ENCODE measurements at places on chromosomes 11 and 22.
A peak's percentile ranks its signal among the peaks of the same experiment; 100 is the strongest.

DNA sequence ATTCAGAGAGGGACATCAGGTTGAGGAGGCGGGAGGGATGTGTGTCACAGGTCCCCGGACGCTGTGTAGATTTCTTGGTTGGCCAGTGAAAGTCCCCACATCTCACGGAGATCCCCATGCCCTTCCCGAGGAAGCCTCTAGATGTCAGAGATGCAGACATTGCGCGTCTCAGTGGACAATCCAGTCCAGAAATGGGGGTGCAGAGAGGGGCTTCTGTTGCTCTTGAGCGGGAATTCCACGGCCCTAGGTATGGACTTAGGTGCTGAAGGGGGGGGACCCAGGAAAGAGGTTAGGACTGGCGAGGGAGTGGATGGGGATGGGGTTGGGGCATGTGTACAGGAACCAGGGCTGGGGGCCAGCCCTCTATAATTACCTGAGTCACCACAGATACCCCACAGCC lies 7.0 kb downstream of the THY1 start:
- DNase-seq: no peak

GRCh38 chr11:4087551-4087950 lies 7.0 kb upstream of the RRM1 start:
- no peak for DNase-seq

DNA sequence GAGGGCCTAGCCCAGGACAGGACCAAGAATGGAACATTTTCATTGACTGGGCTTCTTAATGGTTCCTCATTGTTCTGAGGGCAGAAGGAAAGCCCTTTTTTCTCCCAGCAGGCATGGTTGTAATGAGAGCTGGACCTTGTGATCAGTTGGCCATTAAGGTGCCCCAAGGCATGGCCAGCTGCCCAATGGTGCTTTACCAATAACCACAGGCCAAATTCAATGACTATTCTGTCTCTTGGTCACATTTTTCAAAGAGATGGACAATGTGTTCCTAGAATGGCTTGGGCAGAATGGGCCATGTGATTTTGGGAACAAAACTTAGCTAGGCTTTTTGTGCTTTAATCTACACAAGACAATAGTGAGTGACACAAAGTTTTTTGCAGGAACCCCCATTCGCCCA lies 7.3 kb downstream of the NAV2 start:
- no peak for DNase-seq

DNA sequence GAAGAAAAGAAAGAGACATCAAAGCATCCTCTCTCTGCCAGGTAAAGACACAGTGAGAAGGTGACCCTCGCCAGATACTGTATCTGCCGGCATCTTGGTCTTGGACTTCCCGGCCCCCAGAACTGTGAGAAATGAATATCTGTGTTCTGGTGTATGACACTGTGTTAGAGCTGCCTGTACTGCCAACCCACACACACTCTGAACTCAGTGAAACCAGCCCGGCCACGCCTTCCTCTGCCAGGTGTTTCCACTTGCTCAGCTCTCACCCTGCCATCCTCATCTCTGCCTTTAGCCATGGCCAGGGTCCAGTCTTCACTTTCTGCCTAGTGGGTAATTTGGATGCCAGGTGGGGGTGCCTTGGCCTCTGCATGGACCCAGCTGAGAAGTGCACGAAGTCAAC lies 24.0 kb downstream of the CBX7 start:
- DNase-seq: no peak

- no peak for DNase-seq
These were observed 54.2 kb downstream of the OTOG start for GRCh38 chr11:17601256-17601671.

GRCh38 chr11:97684486-97685439 lies 1295.0 kb downstream of the JRKL start:
- DNase-seq: no peak

GRCh38 chr11:17457396-17458173 lies 19.1 kb downstream of the ABCC8 start:
- no peak for DNase-seq

GRCh38 chr11:62500650-62501030 lies 46.0 kb downstream of the AHNAK start:
- no peak for DNase-seq

GRCh38 chr22:29385748-29386147 lies 2.6 kb downstream of the AP1B1 start:
- no peak for DNase-seq

DNA sequence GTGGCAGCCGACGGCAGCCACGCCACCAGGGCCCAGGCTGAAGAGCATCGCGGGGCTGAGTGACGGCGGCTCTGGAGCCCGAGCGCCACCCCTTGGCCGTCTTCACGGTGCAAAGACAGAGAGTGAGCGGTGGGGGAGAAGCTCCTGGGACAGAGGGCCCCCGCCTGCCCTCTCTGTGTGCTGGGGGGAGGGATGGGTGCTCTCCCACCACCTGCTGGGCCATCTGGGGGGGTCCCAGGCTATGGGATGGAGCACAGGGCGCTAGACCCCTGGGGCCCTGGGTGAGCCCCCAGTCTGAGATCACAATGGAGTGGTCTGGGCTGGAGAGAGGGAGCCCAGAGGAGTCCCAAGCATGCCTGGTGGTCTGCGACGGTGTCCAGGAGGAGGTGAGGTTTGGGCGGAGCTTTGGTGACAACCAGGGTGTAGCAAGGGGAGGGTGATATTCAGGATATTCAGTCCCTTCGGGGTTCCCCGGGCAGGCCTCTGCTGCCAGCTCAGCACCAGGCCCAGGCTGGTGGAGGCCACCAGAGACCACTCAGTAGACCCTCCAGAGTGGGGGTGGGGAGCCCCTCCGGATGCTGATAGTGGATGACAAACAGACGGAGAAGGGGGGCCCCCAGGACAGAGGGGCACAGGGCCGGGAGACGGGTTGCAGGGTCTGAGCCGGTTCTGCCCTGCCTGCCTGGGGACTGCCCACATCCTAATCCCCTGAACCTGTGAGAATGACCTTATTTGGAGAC lies 78.1 kb upstream of the PRR5 start:
- no peak for DNase-seq

DNA sequence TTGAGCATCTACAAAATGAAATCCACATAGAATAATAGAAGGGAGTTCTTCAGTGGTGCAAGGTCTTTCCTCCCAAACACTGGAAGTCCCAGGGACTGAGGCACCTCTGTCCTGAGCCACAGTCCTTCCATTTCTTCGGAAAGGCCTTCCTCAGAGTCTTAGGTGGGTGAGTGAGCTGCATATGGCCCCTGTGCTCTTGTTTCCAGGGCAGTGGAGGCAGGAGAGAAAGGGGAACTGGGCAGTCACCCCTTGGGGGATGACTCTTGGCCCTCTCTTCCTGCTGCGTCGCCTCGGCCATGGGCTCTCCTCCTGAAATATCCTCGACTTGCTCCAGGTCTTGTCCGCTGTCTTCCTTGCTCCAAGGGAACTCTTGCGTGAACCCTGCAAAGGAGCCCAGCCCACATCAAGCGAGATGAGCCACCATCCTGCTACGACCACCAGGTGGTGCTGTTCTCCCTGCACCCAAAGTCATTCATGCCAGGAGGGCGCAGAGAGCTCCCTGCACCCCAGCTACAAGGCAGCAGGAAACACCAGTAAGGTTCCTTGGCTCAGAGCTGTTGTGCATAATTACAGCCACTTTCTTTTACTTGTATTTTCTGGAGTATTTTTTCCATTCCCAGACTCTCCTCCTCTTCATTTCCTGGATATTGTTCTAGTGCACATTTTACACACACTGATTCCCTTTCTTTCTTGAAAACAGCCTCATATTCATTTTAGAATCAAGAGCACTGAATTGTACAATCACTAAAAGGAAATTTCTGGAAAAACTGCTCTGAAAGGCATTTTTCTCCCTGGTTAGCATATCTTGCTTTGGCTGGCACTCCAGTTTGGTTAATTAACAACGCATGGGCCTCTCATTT lies 397.8 kb downstream of the OPCML start:
- DNase-seq: peak; percentile 7

- DNase-seq: no peak
These were observed 330.7 kb downstream of the TTC28 start for GRCh38 chr22:28348613-28349609.

- DNase-seq: no peak
These were observed 17.0 kb upstream of the GPR83 start for GRCh38 chr11:94418123-94418765.

GRCh38 chr11:128482512-128483191 lies 104.7 kb downstream of the ETS1 start:
- DNase-seq: no peak

GRCh38 chr11:88398372-88398771 lies 60.8 kb upstream of the CTSC start:
- no peak for DNase-seq

DNA sequence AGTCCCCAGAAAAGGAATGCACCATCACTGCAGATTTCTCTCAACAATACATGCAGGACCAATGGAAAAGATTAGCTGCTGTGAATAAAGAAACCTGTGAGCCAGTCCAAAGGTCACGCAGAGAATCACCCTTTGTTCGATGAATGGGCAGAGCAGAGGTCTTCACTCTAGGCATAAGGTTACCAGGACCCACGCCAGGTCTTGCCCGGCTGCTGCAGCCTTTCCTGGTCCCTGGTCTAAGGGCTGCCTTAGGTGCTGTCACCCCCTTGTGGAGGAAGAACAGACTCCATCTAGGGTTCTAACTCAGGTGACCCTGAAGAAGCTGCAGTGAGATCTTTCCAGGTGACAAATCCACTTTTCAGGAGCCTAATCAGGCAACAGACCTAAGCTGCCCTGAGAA lies 29.0 kb upstream of the NAP1L4 start:
- DNase-seq: no peak

GRCh38 chr22:22061085-22062077 lies 78.8 kb upstream of the TOP3B start:
- DNase-seq: no peak

GRCh38 chr22:44108076-44108475 lies 72.6 kb upstream of the PARVG start:
- DNase-seq: no peak

DNA sequence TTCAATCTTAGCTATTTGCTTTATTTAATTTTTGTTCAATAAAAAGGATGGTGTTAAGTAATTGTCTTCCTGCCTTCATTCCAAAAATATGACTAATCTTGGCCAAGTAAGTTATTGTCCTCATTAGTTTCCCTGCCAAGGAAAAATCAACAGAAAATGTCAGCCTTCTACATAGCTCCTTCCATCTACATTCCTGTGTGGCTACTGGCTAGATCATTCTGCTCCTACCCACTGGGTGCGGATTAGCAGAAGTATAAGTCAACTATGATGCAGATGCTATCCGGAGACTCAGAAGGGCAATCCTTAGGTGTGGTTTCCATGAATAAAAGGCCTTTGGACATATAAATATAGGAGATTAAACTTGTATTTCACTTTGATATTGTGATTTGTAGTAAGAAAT lies 154.4 kb downstream of the SBF2 start:
- no peak for DNase-seq

- no peak for DNase-seq
These were observed 68.1 kb downstream of the ALX4 start for GRCh38 chr11:44241851-44242250.

DNA sequence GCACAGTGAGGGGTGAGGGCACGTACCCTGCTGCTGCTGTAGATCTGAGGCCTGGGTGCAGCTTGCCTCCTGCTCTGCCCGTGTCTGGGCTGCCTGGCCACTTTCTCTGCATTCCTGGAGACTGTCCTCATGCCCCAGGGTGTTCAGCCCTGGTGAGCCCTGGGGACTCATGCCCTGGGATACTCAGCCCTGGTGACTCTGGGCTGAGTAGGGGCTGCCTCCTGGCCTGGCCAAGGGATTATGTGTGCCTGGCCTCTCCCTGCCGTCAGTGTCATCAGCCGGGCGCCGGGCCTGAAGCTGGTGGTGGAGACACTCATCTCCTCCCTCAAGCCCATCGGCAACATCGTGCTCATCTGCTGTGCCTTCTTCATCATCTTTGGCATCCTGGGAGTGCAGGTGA lies 94.7 kb downstream of the CACNA1I start:
- no peak for DNase-seq

GRCh38 chr11:61494381-61494961 lies 14.1 kb upstream of the LRRC10B start:
- DNase-seq: no peak

- DNase-seq: no peak
These were observed 597.1 kb downstream of the BUD13 start for GRCh38 chr11:116175707-116176106.

GRCh38 chr11:73196576-73196975 lies 21.5 kb upstream of the P2RY2 start:
- no peak for DNase-seq

GRCh38 chr11:10325277-10326011 lies 20.6 kb downstream of the ADM start:
- DNase-seq: no peak

GRCh38 chr11:362642-363442 lies 6.5 kb upstream of the B4GALNT4 start:
- no peak for DNase-seq

DNA sequence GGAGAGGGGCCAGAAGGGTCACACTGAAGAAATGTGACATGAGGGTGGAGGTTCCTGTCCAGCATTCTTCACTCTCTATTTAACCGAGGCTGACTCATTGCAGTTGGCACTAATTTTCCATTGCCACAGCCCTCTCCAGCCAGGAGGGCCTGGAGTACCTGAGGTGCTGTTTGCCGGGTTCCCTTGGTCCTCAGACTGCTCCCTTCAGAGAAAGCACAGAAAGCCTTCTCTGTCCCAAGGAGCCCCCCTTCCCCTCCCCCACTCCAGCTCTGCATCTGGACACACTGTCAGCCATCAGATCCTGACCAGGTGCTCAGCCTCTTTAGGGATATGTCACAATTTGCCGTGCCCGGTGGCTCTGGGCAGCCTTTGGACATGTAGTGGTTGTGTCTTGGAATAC lies 3.2 kb upstream of the C11orf91 start:
- no peak for DNase-seq

DNA sequence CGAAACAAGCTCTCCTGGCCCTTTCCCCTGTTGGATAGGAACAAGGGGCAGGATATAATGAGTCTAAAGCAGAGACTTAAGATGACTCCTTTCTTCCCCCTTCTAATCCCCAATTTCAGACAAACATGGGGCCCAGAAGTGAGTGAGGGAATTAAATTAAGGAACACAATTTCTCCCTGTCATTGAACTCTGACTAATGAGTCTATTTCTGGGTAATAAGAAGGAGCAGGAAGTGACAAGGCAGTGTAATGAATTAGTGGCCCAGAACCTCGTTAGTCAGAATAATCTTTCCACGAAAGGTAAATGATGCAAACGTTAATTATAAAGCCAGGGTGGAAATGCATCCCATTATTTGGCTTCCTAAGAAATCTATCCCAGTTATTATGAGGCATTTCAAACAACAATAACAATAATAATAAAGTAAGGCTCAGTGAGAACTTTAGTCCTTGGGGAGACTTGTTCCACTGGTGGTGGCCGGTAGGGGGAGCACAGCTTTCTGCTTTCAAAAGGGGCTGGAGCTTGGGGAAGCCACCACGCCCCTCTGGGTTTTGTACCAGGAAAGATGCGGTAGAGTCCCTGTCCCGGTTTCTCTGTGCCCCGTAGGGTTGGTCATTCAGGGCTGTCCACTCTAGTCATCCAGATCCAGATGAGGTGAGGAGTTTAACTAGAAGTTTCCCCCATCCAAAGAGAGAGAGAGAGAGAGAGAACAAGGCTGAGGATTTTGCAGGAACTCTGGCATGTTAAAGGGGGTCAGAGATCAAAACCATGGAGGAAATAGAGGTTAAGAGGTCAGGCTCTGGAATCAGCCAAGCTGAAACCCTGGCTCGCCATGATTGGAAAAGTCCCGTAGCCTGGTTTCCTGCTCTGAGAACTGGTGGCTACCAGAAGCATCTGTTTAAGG lies 298.3 kb downstream of the NTM start:
- DNase-seq: no peak

Data from activated CD8-positive, alpha-beta memory T cell treated with anti-CD3 and anti-CD28 coated beads for 4 hours (primary cell).